KBM-7 (cell line): ENCODE measurements at places on chromosomes 3 and 15.

DNA sequence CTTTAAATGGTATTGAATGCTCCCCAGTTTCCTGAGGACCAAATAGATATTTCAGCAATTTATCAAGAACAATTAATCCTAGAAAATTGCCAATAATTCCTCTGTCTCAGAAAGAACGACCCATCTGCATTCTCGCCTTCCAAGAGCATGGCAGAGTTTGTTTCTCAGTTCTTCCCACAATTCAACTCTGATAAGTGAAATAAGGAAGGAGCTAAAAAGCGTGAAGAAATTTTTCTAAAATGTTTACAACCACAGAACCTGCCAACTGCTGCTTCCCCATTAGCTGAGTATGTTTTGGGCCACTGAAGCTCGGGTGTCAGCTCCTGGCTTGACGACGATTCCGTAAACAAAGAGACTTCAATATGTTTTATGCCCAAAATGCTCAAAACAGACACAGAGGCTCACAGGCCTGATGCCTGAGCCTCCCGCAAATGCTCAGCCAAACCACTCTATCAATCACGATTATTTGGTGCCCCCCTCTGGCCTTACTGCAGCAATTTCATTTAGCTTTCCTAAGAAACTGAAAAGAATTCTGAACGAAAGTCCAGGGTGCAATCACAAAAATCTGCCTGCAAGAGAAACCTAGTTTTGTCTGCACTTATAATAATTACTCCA, 259.2 kb upstream of the CCDC54 start:
- peak; percentile 59 for DNase-seq

GRCh38 chr3:112773864-112774263, 72.8 kb downstream of the CD200R1L start:
- DNase-seq, result no peak

DNA sequence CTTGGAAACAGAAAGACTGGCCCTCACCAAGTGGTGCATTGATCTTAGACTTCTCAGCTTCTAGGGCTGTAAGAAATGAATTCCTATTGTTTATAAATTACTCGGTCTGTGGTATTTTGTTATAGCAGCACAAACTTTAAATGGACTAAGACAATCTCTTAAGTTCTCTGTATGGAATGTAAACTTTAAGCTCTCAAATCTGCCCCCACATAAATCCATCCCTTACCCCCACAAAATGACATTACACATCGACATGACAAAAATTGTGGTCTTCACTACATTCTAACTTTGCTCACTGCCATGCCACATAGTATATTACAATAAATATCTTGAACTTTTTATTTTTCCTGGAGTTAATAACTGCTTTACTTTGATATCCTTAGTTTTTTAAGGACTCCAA, 121.3 kb downstream of the MYLK start:
- DNase-seq, result no peak

DNA sequence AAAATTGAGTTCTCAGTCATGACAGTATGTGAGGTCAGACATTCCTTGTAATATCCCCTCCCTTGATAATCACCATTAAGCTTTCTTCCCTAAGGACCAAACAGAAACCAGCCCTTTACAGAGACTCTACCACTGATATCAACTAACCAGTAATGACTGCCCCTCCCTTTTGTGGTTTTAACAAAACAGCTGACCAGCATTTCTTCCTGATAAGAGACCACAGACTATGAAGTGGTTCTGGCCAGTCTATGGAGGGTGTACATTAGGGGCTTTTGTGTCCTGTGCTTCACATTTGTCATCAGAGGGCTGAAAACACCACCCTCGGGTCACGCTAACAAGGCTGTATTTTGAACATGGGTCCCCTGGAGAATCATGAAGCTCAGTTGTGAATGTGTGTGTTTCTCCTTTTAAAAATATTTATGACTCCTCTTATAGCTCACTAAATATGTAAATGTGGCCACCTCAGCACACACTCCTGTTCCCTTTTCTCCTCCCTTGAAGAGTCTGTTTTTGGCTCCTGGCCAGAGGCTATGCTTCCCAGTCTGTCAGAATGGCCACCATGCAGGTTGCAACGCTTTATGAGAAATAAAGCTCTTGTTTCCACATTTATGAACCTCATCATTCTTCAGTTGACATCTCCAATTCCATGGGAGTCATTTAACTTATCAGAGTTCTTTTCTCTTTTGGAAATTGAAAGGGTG, 239.3 kb downstream of the CPNE4 start:
- DNase-seq, result peak; percentile 78

- DNase-seq, result peak; percentile 25
Observed at GRCh38 chr15:41773332-41773728, 954 bp upstream of the MAPKBP1 start.

GRCh38 chr3:118000219-118000618, 1034.4 kb downstream of the IGSF11 start:
- DNase-seq, result no peak

DNA sequence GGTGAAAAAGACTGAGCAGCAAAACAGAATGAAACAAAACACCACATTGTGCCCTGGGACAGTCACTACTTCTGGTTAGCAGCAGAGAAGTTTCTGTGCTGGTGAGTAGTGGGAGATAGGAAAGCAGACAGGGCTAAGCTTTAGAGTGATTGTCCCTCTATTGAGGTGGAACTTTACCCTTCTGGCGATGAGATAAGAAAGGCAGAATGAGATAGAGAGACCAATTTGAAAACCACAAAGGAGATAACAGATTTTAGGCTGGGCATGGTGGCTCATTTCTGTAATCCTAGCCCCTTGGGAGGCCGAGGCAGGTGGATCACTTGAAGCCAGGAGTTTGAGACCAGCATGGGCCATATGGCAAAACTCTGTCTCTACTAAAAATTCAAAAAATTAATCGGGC, 208.5 kb downstream of the TBL1XR1 start:
- peak; percentile 29 for DNase-seq

GRCh38 chr15:82313446-82313845, 35.8 kb downstream of the GOLGA6L10 start:
- no peak for DNase-seq

- DNase-seq, result no peak
Observed at GRCh38 chr3:132973441-132973840, 64.8 kb upstream of the TMEM108 start.

DNA sequence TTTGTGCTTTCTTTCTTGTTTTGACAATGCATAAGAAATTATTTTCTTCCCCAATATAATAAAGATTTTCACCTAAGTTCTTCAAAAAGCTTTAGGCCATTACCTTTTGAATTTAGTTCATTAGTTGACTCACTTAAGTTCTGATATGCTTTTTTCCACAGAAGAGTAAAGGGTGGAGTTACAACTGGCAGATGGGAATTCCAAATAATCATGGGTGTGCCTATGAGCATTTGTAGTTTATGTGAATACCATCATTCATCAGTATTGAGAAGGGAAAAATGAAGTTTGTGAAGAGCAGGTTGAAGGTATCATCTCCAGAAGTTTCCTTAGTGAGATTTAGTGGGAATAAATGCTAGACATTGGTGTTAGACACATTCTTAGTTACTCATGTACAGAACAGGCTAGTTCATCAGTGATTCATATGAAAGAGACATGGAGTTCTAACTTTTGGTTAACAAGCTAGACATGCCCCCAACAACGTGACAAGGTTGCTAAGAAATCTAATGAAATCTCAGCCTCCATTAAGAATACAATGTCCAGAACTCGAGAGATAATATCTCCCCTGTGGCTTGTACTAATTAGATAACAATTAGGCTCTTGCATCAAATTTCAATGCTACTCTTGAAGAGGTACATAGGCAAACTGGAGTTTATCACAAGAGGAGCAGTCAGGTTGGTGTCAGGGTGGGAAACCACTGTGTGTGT, 16.9 kb upstream of the ALCAM start:
- DNase-seq, result no peak

DNA sequence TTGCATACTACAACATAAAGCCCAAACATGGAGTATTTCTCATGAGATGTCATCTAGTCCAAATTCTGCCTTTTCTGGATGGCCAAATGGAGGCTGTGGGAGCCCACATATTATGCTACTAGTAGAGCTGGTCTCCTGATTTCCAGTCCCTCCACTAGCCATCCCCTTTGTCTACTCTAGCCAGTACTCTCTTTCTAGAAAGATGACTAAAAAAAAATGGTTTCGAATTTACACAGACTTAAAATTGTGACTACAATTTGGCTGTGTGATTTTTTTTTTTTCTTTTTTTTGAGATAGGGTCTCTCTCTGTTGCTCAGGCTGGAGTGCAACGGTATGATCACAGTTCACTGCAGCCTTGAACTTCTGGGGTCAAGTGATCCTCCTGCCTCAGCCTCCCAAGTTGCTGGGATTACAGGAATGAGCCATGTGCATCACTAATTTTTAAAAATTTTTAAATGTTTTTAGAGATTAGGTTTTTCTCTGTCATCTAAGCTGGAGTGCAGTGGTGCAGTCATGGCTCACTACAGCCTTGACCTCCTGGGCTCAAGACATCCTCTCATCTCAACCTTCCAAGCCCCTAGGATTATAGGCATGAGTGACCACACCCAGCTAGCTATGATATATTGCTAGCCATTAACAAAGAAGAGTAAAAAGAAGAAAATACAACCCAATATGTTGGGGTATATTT, 273.9 kb downstream of the ADAMTSL3 start:
- no peak for DNase-seq

GRCh38 chr3:159260049-159260662, 458.3 kb downstream of the MFSD1 start:
- peak; percentile 37 for DNase-seq

DNA sequence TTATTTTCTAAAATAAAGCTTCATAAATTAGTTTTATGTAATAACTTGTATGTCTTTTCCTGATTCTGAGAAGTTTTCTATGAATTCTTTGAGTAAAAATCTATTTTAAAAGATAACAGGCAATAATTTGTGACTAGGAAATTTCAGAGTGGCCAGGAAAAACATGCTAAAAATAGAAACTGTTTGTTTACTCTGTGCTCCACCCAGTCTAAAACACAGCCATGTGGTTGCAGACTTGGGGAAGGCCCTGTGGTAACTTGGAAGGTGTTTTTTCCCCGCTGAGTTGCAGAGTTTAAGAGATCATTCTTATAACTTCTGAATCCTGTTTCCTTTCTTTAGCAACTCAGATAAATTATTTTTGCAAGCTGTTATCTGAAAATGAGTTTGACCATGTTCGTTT, 21.9 kb downstream of the PLCL2 start:
- no peak for DNase-seq
